Keratinocyte (primary cell): ENCODE measurements at places on chromosomes 16 and 17.
A peak's percentile ranks its signal among the peaks of the same experiment; 100 is the strongest.

DNA sequence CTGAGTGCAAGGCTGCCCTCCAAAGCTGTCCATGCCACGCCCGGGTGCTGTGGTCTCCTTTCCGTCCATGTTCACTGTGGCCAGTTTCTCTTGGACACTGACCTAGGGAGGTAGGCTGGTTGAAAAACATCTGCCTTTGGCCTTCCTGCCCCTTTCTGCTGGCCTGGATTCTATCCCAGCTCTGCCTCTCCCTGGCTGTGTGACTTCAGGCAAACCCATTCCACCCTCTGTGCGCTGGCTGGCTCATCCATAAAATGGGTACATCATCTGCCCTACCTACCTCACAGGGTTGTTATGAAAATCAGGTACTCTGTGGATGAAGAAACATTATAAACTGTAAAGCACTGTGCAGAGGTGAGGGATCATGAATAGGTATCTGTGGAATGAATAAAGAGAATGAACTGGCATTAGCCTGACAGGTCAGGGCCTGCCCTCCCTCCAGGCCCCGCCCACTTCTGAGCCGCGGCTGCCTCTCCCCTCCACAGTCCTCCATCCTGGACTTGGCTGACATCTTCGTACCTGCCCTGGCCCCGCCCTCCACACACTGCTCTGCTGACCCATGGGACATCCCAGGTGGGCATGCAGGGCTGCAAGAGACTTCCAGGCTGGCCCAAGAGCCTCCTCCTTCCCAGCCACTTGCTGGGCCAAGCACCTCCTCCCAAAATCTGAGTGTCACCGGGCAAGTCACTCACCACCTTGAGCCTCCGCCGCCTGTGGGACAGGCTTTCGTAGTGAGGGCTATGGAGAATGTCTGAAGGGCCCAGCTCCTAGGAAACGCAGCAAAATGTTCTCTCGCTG lies 7.0 kb upstream of the SPATA20 start:
- peak; percentile 89 for DNase-seq

DNA sequence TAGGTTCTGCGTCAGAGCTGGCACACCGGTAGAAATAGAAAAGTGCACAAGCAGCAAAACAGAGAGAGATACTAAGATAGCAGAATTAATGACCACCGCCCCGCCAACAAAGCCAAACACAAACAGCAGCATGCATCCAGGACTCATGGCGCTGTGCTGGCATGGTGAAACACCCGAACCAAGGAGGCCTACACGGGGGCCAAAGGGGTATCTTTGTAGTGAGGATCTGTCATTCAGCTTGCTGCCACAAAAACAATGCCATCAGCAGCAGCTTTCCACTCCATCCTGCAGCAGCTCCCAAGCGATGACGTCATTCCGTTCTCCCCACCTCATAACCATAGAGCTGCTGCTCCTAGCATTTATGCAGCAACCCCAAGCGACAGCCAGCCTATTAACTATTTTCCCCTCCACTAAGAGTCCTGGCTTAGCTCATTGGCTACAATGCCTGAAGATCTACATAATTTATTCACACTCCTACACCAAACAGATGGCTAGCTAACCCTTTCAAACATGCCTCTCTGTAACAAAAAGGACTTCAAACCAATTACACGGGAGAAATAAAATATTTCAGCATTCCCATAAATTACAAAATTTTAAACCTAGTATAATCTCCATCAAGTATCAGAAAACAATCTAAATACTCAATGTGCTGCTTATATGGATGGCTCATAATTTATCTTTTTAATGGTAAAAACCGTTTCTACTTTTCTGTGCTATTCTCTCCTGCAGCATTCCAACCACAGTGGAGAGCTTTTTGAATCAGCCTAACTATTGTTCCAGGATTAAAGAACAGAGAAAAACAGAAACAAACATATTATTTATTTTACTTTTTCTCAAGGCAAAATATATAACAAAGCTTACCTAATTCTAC lies 73.9 kb downstream of the SPAG9 start:
- no peak for DNase-seq

DNA sequence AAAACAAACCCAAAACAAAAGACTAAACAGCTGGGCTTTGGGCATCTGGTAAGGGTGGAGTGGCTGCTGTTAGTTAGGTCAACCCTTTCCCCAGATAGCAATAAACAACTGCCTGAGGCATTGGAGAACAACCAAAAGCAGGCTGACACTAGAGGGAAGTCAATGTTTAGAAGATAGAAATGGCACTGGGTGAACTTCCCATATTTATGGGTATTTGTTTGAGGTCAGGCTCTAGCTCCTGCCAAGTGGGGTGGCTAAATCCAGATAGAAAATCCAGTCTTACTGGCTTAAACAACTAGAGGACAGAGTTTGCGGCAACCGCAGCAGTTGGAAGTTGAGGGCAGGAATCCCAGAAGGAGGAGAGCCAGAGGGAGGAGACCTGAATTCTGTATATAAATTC lies 79.4 kb downstream of the SDK2 start:
- DNase-seq = no peak

- DNase-seq = no peak
Observed at GRCh38 chr16:89377453-89377848, 112.9 kb downstream of the ANKRD11 start.

- no peak for DNase-seq
Observed at GRCh38 chr16:87012954-87013938, 303.9 kb downstream of the C16orf95 start.

- peak; percentile 85 for DNase-seq
Observed at GRCh38 chr17:14942526-14943190, 322.5 kb downstream of the PMP22 start.

DNA sequence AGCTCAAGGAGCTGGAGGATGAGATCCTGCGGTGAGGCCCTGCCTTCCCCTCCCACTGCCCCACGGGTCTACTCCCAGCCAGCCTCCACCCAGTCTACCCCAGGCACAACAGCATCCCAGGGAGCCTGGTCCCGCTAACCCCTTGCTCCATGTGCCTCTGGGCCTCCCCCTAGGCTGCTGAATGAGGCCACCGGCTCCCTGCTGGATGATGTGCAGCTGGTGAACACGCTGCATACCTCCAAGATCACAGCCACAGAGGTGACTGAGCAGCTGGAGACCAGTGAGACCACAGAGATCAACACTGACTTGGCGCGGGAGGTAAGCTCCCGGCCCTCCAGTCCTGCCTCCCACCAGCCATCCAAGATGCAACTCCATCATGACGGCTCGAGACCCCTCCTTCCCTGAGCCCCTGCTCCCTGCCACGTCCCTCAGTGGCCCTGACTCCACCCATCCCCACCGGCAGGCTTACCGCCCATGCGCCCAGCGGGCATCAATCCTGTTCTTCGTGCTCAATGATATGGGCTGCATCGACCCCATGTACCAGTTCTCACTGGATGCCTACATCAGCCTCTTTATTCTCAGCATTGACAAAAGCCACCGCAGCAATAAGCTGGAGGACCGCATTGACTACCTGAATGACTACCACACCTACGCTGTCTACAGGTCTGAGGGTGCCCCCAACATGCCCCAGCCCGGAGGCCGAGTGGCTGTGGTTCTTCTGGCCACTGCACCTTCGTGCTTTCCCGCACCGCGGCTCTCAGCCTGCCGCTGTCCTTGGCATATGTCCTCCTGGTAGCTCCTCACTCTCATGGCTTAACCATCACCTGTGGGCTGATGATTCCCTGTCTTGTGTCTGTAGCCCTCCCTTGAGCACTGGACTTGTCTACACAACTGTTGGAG lies 15.0 kb upstream of the KDM6B start:
- DNase-seq = no peak

GRCh38 chr16:1788708-1789100 lies 4.8 kb downstream of the IGFALS start:
- DNase-seq = no peak

GRCh38 chr16:11476676-11477075 lies 110.0 kb downstream of the LITAF start:
- no peak for DNase-seq

DNA sequence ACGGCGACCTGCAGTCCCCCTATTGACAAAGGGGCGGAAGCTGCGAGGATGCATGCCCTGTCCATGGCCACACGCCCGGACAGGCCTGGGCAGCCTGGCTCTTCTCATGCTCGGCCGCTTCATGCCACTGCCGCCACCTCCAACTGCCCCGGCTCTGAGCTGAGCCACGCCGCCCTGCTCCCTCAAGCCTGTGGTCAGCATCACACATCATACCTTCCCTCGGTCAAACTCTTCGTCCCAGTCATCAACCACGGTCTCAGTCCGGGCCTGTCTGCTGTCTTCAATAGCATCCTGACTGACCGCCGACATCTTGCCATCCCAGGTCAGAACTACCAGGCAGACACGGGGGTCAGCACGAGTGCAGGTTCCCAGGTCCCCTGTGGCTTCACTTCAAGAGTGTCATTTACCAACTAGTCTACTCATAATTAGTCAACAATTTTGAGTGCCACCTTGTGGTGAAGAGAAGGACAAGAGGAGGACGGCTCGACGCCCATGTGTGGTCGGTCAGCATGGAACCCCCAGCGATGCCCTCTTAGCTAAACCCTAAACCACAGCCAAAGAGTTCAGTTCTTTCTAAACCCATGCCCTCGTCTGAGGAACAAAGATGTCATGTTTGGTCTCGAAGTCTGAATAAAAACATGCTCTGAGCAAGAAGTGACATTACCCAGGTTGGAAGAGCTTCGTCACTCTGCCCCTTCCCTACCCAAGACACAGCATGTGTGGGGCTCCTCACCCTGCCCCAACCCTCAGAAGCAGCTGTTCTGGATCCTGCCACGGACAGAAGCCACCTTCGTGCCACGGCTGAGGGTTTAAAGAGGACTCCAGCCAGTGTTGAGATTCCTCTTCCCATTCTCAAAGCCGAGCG lies 16.9 kb upstream of the CYTH1 start:
- DNase-seq = no peak
